Left renal cortex interstitium (tissue), 4 donors: ENCODE measurements at places on chromosomes 1 and 21.

DNA sequence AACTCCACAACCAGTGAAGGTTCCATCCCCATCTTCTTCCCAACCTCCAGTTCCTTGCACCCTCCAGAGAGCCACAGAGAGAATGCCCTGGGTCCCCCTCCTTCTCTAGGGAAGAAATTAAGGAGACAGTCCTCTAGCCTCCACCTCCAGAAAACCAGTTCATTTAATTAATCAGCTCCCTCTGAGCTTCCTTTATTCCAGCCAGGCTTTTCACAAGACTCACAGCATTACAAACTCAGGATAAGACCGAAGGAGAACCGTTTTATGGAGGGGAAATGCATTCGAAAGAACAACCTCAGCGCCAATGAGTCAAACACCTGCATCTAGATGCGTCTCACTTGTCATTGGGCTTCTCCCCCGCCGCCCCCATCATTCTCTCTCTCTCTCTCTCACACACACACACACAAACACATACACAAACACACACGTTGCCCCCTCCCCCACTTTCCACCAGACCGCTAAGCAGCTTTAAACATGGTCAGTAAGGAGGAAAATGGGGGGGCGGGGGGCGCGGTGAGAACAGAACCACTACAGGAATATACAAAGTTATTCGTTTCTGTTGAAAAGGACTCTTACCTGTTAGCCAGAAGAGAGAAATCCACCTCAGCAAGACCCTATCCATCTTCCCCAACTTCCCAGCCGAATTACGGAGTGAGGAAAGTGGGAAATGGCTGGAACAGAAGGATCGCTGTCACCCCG lies 544 bp downstream of the ILDR2 start:
- no peak for DNase-seq

DNA sequence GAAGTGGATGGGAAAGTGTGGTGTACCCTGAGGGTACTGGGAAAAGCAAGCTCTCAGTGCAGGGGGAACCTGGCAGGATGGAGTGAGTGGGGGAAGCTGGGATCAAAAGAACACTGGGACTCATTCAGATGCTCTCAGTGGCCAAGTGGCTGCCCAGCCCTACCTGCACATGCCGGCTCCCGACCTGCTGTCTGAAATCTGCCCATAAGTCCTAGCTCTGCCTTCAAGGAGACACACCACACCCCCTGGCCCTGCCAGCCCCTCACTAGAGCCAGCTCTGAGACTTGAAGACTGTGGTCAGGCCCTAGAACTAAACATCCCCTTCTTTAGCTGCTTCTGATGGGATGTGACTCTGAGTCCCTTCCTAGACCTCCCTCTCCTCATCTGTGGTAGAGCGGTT lies 2.2 kb downstream of the TMEM54 start:
- no peak for DNase-seq

DNA sequence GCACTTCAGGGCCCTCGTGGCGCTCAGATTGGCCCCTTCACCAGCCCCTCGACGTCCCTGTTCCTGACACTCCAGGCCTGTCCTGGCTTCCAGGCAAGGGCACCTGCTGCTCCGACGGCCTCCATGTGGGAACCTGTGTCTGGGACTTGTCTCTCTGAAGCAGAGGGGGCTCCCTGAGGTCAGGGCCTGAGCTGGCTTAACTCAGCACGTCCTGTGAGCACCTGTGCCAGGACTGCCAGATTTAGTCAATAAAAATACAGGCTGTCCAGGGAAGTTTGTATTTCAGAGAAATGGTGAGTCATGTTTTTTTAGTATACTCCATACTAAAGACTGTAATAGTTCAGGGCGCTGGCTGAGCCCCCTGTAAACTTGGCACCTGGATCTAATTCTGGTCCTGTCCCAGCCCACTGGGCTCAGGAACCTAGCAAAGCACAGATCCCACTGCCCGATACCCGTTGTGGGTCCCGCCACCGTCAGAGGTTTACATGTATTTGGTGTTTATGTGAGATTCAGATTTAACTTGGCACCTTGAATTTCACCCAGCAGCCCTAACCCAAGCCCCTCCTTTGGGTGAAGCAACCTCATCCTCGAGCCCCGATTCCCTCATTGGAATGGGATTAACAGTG lies 109.9 kb upstream of the IFFO2 start:
- DNase-seq = no peak

- no peak for DNase-seq
Observed at GRCh38 chr1:204752688-204753040, 67.1 kb upstream of the LRRN2 start.

DNA sequence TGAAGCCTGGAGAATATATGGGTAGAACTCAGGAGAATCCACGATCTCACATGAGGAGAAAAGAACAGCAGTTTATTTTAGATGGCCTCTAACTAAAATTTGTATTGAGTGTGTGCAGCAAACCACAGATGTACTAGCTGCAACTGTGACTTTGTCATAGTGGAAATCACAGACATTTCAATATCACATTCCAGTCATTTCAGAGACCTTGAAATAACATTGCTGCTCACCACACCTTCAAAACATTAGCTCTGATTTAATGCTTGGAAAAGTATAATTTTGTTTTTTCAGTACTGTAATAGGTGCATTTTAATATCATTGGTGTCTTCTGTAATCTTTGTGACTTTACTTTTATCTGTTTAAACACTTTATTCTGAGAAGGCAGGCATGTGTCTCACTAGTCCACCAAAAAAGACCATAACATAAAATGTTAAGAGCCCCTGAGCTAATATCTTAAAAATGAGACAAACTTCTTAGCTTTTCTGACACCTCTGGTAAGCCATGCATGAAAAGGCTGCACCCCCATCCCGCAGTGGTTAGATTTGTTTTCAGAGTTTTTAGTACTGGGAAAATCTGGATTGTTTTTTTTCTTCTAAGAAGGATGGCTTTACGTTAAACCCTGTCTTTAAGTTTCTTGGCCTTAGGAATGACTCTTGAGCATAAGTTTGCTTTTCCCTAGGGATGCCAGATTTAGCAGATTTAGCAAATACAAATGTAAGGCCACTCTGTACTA lies 30.1 kb downstream of the KCNJ15 start:
- no peak for DNase-seq

GRCh38 chr1:23578997-23579363 lies 19.7 kb upstream of the ID3 start:
- DNase-seq = no peak

DNA sequence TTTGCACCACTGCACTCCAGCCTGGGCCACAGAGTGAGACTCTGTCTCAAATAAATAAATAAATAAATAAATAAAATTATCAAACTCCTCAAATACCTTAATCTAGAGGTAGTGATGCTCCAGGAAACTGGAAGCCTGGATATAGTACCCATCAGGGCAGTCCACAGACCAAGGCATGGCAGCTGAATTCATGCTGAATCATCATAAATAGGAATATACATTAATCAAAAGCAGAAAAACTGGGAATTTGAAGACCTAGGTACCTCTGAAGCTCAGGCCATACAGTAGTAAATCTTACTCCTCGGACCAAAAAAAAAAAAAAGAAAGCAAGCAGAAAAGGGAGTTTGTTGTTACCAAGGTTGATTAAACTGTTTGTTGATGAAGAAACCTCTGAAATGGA lies 184.2 kb upstream of the CHODL start:
- DNase-seq = no peak

DNA sequence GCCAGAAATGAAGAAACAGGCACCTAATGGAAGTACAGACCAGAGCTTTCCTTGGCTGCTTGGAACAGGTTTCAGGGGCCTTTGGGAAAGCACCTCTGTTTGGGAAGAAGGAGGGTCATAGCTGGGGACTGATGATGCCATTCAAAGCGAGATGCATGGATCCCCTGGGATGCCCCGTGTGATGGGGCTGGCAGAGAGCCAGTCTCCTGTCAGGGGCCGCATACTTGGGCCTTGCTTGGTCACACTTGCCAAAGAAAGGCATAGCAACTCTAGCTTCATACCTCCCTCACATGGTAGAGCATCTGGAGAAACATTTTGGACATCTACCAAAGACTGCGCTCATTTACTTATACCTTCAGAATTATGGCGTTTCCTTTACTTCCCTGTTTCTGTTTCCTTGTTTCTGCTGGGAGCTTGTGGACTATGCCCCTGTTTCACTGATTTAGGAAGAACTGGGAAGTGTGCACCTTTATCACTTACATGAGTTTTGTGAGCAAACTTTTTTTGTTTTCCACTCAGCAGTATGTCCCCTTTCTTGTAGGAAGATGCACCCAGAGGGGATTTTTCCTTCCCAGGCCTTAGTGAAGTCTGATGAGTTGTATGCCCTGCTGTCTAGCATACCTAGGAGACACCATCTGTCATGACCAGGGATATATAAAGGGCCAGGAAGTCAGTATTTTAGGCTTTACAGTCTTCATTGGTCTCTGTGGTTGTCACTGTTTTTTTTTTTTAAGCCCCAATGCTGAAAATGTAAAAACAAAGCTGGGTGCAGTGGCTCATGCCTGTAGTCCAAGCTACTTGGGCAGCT lies 19.8 kb upstream of the ST3GAL3 start:
- no peak for DNase-seq

DNA sequence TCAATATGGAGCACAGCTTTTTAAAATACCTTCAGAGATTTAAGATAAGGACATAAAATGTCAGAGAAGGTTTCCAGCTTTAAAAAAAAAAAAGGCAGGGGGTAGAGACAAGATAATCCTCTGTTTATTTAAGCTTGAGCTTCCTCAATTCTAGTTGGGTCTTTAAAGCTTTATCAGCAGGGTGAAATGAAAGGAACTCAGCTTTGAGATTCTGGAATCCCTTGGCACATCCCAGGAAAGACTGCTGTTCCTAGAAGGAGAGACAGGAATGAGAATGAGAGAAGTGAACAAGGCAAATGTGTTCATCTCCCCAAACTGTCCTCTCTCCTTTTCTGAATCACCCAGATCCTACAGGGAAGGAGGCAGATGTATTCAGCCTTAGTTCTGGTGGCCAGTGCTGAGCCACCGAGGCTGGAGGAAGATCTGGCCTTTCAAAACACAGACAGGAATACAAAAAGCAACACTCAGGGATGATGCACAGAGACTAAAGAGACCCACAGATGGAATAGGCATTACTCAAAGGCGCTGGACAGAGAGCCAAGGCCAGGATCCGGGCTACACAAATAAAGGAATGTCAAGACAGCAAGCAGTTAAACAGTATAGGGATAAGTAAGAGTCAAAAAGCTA lies 385.8 kb upstream of the DUSP10 start:
- DNase-seq = no peak

- DNase-seq = no peak
Observed at GRCh38 chr1:25820247-25821111, 725 bp downstream of the MTFR1L start.

- peak; percentile 41 for DNase-seq
Observed at GRCh38 chr1:58162952-58163550, 383.5 kb downstream of the OMA1 start.

GRCh38 chr1:221180704-221181368 lies 301.6 kb downstream of the HLX start:
- no peak for DNase-seq

DNA sequence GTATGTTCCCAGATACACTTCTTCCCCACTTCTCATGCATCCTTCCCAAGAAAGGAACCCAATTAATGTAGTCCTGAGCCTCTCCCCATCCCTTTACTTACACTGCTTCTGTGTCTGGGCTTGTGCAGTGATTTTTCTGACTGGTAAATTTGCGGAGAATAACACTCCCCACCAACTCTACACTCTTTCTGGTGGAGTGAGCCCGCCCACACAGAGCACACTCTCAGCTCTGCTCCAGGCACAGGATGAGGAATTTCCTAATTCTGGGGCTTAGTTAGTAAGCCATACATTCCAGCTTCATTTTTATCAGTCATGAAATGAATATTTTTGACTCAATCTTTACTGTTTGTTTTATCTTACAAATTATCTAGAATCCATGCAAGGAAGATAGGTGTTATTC lies 38.6 kb downstream of the FMO4 start:
- no peak for DNase-seq
